ENCODE measurements at places on chromosomes 2 and 18.
A peak's percentile ranks its signal among the peaks of the same experiment; 100 is the strongest.

GRCh38 chr2:290090-290722 lies 2.3 kb upstream of the ALKAL2 start:
- peak; percentile 68 for DNase-seq

- DNase-seq = no peak
Observed at GRCh38 chr2:109375131-109375561, 238.6 kb downstream of the SEPTIN10 start.

GRCh38 chr18:42830936-42831335 lies 284.5 kb downstream of the RIT2 start:
- DNase-seq = no peak

- DNase-seq = no peak
Observed at GRCh38 chr2:239203443-239204135, 197.2 kb downstream of the HDAC4 start.

GRCh38 chr2:136238286-136239078 lies 120.5 kb upstream of the CXCR4 start:
- no peak for DNase-seq

DNA sequence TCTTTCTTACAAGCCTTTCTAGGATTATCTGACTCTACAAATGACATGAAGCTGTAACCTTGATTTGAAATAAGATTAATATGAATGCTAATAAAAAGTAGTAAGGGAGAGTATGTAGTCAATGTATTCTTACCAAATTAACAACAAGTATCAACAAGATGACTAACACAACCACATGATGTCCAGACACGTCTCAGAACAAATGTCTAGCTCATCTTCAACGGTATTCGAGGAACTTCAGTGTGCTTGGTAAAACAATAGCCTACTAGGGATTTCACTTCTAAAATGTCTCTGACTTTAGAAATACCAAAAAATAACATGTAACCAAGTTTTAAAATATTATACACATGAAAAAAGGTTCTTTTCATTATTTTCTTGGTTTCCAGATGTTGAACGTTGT lies 3.4 kb downstream of the HDLBP start:
- DNase-seq = peak; percentile 61

DNA sequence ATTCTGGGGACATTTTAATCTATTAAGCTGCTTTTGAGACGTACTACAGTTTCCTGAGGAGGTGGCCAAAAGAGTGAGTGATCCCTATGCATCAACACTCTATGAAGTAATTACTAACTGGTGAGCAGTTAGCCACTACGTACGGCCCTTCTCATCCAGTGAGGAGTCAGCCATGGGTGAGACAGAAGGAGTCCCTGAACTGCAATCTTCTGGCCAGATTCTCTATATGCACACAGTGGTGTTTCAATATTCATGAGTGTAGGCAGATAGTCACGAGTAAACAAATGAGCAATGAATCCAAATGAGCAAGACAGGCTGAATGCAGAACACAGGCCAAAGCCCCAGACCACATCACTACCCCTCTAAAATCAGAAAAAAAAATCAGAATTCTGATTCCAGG lies 29.8 kb upstream of the TMEM214 start:
- DNase-seq = no peak

GRCh38 chr2:48339451-48339850 lies 190.5 kb upstream of the STON1 start:
- no peak for DNase-seq

DNA sequence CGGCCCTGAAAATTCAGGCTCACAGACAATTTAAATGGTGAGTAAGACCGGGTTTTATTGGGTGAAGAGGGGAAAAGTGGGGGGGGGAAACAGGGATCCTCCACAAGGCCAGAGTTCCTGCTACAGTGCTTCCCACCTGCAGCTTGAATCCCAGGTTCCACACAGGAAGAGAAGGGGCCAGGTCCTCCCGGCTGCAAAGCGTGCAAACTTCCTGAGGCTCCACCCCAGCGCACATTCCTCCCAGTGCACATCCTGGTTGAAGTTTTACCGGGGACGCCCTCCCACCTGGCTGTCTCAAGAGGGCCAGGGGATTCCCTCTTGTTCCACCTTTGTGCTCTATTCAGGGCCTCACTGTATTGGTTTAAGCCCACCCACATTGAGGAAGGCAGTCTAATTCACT lies 347.7 kb upstream of the REG3G start:
- DNase-seq = no peak

GRCh38 chr2:117631152-117631945 lies 183.1 kb upstream of the DDX18 start:
- no peak for DNase-seq

DNA sequence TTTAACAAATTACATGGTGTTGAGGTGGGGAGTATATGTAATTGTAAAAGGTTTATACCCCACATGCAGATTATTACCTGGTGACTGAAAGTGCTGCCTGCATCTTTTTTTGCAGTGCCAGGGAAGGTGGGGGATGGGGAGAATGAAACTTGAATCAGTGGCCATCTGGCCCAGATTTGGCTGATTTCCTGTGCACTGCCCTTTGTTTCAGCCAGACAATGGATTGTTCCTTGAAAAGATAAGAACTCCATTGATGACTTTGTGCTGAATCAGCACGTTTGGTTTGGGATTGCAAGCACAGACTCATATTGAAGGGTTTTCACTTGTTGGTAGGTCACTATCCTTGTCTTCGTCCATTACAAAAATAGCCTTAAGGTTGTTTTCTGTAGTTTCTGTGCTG lies 20.9 kb downstream of the GREB1L start:
- no peak for DNase-seq

DNA sequence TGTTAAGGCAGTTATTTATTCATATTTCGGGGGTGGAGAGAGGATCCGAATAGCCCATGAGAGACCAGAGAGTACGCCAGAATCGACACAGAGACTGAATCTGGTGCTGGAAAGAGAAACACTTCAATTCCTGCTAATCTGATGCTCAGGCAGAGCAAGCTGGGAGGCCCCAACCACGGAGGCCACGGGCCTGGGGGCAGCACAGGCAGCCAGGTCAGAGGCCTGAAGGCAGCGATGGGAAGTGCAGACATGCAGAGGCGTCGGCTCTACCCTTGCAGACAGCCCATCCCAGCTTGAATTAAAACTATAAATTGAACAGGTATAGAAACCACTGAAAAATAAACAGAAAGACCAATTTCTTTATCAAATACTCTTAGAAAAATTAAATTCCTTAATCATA lies 50.6 kb downstream of the PXDN start:
- DNase-seq = no peak

- no peak for DNase-seq
Observed at GRCh38 chr18:38330573-38330972, 765.0 kb upstream of the CELF4 start.

DNA sequence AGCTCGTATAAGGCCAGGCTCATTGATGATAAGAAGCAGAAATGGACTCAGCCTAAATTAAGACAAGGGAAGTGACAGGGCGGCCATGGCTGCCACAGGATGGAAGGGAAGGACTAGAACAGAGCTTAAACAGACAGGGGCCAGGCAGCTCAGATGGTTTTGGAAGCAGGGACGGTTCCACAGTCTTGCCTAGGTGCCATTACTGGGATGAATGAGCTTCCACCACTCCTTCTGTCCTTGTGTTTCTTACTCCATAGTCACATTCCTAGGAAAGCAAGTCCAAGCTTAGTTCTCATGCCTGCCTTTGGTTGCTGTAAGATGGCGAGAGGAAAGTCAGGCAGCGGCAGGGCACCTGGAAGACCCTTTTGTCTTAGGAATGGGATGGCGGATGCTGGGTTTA lies 11.9 kb downstream of the GNLY start:
- no peak for DNase-seq

DNA sequence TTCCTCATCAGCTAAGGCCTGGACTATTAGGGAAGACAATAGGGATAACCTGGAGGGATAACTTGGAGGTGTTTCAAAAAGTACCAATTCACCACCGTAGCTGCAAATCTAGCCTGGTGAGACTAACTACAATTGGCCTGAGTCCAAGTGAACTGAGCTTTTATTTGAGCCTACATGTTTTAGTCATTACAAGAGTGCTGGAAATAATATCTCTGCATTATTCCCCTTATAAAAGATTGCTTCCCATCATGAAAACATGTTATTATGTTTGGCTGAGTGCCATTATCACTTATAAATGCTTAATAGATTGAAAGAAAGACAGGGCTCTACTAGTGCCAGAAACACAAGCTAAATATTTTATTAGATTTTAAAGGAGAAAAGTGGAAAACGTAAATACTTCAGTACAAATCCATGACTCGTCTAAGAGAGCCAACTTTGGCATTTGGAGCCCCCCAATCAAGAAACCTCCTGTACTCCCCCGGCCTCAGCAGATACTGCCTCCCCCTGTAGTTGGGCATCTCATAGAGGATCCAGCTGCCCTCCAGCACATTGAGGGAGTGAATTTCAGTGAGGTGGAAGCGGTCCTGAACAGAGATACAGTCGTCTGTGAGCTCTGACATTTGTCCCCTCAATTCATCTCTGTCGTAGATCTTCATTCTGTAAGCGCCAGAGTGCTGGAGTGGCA lies 3.6 kb downstream of the CRYGB start:
- peak; percentile 10 for DNase-seq

DNA sequence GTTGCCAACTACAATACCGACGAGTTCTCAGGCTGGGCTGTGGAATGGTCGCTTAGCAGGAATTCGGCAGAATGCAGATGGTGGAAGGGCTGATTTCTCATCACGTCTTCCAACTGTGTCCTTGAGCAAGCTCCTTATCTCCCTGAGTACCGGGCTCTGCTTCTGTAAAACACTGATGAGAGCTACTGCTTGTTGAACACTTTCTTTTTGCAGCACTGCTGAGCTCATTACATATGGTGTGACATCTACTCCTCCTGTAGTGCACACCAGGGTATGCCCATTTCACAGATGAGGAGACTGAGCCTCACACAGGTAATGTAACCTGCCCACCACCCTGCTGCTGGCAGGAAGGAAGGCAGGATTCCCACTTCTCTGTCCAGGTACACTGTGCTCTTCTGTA lies 8.3 kb downstream of the IL1R2 start:
- no peak for DNase-seq

DNA sequence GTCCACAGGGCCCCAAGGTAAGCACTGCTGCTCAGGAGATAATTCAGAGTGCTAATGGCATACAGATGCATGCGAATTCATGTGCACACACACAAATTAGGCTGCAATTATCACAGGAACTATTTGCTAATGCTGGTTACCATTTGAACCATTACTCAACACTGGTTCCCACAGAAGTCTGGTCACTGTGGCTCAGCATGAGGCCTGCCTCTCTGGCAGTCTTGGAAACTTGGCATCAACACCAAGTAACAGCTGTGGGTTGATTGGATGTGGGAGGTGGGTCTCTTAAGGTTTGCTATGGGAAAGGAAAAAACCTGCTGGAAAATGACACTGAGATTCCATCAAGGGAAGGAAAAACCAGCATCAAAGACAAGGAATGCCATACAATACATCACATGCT lies 105.0 kb downstream of the CELF4 start:
- DNase-seq = no peak

DNA sequence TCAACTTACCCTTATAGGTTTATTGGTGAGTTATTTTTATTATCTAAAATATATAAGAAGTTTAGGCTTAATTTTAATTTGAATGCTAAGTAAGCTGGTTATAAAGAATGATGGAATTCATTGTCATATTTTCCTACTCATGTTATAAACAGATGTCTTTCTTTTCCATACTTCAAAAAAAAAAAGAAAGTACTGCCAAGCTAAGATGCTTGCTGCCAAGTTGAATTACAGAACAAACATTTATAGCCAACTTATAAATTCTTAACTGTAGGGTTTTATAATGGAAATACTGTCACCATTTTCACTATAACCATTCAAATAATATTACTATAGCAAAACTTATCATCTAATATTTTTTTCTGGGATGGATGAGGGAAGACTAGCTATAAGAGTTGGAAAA lies 676.0 kb downstream of the NRXN1 start:
- no peak for DNase-seq

- no peak for DNase-seq
Observed at GRCh38 chr2:3162442-3163077, 215.1 kb downstream of the EIPR1 start.

DNA sequence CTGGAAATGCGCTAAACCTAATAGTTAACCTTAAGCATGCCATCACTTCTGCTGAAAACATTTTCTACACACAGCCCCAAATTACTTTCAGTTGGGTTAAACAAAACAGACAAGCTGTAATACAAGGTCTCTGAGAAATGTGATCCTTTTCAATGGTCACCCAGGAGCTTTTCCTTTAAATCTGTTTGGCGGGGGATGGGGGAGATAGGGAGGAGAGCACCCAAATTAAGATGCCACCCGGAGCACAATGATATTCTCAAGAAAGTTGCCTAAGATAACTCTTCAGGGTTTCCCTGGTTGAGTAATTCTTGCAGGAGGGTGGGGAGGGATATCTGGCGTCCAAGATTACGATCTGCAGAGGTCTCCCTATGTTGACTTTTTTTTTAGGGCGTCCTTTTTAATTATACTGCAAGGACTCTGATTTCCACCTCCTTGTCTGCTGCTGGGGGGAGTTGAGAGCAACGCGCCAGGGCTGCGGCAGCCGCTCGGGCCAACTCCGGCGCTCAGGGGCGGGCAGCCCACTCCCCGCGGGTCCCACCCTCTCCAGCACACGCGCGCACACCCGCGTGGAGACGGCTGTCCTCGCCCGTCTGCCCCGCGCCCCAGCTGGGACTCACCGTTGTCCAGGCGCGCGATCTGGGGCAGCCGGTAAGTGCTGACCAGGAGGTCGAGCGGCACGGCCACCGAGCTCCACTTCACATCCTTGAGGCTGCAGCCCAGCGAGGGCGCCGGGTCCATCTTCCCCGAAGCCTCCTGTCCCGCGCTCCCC lies 807 bp downstream of the GAREM1 start:
- peak; percentile 13 for DNase-seq

- DNase-seq = peak; percentile 14
Observed at GRCh38 chr2:170396799-170397459, 219.0 kb downstream of the MYO3B start.

DNA sequence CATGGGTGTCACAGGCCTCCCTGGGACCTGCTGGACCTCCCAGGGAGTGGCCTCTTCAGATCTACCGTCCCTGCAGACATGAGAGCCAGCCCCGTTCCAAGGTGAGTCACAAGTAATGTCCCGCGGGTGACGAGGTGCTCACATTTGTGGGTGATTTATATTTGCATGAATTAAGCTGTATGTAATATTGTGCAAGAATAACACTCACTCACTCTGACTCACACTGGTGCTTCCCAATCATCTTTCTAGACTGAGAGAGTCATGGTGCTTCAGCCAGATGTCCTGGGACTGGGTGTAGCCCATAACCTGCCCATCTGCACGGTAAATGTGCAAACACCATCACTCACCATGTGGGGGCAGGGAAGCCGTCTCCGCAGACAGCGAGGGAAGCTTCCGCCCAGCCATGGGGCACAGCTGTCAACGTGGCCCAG lies 347.5 kb upstream of the SALL3 start:
- DNase-seq = no peak

- DNase-seq = no peak
Observed at GRCh38 chr2:233803292-233803911, 25.3 kb downstream of the MROH2A start.
